ENCODE measurements at places on chromosomes 3 and 15.

DNA sequence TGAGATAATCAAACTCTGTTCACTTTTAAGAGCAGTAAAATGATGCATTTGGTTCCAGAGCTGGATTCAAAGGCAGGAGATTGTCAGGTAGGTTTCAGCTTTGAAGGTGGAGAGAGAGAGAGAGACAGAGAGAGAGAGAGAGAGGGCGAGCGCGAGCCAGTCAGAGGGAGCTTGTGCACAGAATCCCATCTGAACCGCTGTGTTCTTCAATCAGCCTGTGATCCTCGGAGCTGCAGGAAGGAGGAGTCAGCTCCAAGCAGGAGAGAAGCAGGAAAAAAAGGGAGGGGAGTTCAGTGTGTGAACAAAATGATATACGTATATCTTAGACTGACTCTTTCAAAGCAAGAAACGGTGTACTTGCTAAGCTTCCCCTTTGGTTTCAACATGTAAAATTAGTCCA lies at the start of gene GPR149:
Gene GPR149, minus strand, starts transcription at position 177 of the 400 bp plus-strand sequence. CDS start 575 bp downstream, outside the sequence.
- DNase-seq = peak; percentile 29

GRCh38 chr3:154122912-154123559 lies 1.8 kb downstream of the ARHGEF26 start:
- peak; percentile 51 for DNase-seq

GRCh38 chr3:31011380-31011779 lies 116.9 kb upstream of the GADL1 start:
- no peak for DNase-seq

DNA sequence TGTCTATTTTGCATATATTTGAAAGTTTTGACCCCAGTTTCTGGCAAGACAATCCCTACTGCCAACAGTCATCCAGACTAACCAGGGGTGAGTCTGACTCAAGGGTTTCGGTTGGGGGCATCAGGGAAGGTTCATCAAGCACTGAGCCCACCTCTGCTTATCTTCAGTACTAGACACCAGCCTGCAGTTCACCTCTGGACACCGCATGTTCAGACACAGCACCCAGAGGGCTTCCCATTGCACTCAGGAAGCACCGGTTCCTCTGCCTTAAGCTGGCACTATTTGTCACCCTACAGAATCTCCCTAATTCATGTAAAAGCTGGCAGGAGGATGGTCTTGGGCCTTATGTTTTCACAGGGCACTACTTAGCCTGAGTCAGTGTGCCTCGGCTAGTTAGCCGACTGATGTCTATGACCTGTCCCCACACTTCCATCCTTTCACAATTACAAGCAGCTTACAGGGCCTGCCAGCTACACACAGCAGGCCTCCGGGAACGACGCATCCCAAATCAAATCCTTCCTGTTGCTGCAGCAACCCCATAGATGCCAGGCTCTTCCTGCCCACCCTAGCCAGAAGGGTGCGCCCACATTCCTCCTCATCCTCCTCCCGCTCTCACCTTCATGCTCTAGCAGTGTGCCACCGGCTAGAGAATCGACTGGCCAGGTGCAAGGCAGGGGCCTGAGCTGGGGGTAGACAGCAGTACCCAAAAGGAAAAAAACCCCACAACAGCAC lies 52.5 kb downstream of the SH3BP5 start:
- no peak for DNase-seq

GRCh38 chr15:54990793-54991192 lies 205.9 kb downstream of the RSL24D1 start:
- DNase-seq = no peak

DNA sequence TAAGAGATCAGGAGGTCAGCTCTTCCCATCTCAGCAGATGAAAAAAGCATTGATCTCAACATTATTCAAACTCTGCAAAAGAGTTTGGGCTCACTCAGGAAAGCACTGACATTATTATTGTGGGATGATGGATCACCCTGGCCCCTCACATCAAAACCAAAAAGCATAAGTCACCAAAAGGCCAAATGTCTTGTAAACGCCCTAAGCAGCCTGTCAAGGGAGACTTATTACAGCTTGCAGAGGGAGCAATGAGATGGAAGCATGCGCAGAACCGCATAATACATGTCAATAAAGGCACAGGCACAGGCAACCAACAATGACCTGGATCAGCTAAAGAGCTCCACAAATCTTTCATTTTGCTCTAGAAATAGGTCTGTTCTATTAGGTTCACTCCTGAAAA lies 4.6 kb downstream of the FSIP1 start:
- DNase-seq = no peak

- no peak for DNase-seq
Observed at GRCh38 chr3:185982632-185983031, 44.8 kb upstream of the TRA2B start.

DNA sequence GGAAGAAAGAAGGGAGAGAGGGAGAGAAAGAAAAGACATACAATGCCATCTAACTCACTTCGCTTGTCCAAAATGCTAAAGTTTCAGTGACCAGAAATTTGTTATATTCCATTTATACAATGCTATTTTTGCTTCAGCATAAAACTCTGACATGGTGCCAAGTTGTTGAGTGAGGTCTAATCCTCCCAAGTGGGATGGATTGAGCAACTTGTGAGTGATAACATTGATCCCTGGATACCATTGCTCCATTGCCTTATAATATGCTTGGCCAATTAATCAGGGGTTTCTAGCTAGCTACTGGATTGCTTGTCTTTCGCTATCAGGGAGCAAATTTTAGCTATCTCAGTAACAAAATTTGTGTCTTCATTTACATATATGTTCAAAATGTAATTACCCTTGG lies 615.6 kb upstream of the DPPA4 start:
- DNase-seq = peak; percentile 11

- DNase-seq = no peak
Observed at GRCh38 chr3:46239301-46239938, 2.8 kb upstream of the CCR3 start.

DNA sequence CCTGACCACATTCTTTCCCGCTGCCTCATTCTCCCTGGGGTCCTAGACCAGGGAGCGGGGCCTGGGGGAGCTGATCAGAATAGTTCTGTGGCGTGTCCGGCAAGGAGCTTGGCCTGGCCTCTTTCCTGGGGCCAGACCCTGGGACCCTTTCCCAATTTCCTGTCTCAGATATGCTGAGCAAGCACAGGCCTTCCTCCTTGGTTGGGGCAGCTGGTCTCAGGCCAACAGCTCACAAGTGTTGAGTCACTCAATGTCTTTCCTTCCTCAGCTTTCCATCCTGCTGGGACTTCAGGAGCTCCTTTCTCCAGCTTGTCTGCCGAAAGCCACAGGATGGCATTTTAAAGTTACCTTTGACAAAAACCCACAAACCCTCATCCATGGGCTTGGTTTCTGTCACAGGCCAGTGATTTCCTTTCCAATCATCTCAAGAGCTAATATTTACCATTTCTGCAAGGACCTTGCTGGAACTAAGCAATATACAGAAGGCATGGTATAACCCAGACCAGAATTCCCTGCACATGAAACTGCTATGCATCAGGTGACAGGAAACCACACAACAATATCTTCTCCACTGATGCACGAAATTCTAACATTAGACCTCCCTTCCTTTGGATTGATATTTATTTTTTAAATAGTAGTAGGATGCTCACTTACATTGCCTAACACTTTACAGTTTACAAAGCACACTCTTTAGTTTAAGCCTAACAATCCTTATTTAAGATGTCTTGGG lies 19.5 kb upstream of the TIMP4 start:
- DNase-seq = no peak

DNA sequence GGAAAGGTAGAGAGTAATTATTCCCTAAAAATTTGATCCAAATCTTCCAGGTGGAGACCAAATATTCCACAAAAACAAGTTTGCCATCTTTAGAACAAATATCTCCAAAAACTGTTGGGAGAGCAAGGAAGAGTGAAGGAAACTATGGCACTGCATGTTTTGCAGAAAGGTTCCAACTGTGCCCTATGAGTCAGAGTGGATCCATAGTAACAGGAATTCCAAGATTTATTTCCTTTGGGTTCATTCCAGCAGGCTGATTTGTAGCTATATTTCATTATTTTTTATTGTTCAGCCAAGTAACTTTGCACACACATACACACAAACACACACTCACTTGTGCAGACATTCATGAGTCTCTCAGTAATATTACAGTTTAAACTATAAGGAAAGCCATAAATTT lies 459.7 kb upstream of the EPHA6 start:
- no peak for DNase-seq

GRCh38 chr3:57796261-57796660 lies 40.2 kb downstream of the SLMAP start:
- no peak for DNase-seq
